T-helper 2 cell (primary cell): ENCODE measurements at places on chromosomes 1 and 21.

- no peak for DNase-seq
These were observed 20.7 kb downstream of the CD34 start for GRCh38 chr1:207890136-207890738.

DNA sequence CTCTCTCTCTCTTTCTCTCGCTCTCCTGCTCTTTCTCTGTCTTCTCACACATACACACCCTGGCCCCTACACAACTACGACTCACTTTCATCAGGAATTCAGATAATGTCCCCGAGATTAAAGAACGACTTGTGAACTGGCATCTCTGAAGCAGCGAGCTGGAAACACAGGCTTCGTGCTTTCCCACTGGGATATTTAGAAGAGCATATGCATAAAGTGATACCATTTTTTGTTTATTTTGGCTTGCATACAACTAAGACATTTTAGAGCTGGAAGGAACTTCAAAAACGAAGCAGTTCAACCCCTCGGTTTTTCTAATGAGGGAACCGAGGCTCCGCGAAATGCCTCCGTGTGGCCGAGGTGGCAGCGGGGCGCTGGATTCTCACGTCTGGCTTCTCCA is 88.6 kb downstream of the ZBTB18 start:
- DNase-seq: no peak

GRCh38 chr1:187336441-187337168 is 507.9 kb downstream of the PLA2G4A start:
- DNase-seq: no peak

- DNase-seq: no peak
These were observed 22.4 kb upstream of the INTS3 start for GRCh38 chr1:153705484-153705883.

GRCh38 chr1:114509596-114510273 is 1.3 kb downstream of the TRIM33 start:
- DNase-seq: no peak

DNA sequence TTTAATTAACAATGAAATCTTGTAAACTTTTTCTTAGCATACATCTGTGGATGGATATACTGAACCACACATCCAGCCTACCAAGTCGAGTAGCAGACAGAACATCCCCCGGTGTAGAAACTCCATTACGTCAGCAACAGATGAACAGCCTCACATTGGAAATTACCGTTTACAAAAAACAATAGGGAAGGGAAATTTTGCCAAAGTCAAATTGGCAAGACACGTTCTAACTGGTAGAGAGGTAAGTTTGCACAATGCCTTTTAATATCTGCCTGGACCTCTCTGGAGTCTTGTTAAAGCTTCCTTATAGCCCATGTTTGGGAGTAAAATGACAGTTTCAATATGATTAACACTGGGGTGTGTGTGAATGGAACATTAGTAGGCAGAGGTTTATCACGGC is 51.4 kb downstream of the MARK1 start:
- no peak for DNase-seq

DNA sequence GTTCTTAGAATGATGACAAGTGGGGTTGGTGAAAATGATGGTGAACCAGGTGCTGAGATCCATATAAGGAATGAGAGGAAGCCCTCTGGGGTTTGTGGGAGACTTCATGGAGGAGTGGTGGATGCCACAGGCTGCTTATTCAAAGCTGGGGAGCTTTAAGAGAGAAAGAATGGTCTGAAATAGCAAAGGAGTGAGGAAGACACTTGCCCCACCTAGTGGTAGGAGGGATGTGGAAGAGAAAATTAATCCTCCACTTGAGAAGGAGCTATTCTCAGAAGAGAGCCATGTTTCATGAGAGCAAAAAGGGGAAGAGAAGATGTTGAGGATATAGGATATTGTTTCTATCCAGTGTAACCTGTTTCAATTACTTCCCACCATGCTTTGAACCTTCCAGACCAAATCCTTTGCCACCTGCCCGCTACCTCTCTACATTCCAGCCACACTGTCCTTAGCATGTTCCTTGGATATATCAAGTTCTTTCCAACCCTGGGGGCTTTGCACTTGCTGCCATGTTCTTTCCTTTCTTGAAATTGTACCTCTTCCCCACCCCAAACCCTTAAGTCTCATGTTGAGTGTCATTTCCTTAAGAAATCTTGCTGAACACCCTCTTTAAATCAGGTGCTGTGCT is 19.6 kb upstream of the ZNF648 start:
- no peak for DNase-seq

- no peak for DNase-seq
These were observed 35.3 kb upstream of the NEK2 start for GRCh38 chr1:211710566-211711314.

DNA sequence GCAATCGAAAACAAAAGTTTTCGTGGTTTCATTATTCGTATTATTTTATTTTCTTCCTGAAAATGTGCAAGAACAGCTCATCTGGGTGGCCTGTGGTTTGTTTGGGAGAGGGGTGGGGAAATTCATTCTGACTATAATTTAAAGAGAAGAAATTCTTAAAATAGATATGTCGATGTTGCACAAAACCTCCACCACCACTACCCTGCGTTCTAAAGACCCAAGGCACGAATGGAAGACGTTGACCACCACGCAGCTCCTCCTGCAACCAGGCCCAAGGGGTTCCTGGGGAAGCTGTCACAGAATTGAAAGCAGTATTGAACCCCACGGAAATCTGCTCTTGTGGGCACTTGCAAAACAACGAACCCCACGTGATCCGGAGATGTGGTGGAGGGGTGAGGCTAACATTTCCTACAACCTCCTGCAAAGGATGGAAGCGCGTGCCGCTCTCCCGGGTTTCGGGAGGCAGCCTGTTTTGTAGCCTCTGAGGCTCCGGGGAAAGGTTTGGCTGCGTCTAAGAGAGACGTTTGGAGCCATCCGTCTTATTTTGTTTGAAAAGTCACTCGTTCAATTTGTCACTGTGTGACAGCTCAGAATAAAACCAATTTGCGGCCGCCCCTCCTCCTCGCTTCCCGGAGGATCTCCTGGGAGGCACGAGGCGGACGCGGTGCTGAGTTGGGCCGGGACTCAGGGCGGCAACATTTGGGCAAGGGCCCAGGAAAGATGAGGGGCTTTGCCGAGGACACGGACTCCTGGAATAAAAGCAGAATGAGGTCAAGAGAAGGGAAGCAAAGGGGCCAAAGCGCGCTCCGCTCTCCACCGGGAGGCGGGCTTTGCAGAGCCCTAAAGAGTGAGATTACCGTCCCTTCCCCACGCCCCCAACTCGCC is 810 bp upstream of the HLX start:
- no peak for DNase-seq

GRCh38 chr1:25867210-25867991 is 8.1 kb downstream of the PAQR7 start:
- no peak for DNase-seq

GRCh38 chr1:28173151-28173979 is 3.1 kb downstream of the PTAFR start:
- no peak for DNase-seq

DNA sequence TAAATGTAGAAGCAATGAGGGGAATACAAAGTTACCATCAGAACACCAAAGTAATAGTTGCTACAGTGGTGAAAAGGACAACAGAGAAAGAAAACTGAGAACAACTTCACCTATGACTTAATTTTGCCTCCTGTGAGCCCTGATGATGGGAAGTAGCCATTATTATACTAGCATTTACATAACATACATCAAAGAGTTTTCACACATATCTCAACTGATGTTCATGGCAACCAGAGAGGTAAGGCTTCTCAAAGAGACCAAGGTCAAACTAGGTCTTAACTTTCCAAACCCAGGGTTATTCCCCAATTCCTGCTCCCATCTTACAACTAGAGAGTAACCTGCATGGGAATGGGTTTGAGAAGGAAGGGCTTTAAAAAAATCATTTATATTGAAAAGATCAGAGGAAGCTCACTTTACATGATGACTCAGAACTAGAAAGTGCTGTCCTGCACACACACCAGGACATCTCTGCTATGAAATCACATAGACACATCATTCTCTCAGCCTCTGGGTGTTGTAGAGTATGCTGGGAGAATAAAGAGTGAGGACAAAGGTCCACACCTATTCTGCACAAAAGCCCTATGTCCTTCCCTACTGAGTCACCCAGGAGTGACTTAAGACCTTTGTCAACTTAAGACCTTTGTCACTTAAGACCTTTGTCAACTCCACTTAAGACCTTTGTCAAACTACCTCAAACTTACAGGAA is 179.7 kb downstream of the TNFSF18 start:
- DNase-seq: no peak

DNA sequence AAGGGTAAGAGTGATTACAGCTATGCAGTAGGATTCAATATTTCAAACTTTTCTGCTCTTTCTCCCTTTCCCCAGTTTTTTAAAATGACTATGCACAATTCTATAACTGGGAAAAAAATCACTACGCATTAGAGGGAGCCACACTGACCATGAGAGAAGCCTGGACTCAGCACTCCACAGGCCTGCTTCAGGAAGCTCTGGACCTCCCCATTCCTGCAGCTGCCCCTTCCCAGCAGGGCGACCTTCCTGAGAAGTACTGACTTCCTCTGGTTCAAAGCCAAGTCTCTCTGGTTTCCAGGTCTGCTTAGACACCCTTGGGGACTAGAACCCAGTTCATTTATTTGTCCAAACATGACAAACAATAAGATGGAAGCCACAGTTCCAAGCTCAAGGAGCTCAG is 42.0 kb upstream of the CLSTN1 start:
- DNase-seq: no peak

DNA sequence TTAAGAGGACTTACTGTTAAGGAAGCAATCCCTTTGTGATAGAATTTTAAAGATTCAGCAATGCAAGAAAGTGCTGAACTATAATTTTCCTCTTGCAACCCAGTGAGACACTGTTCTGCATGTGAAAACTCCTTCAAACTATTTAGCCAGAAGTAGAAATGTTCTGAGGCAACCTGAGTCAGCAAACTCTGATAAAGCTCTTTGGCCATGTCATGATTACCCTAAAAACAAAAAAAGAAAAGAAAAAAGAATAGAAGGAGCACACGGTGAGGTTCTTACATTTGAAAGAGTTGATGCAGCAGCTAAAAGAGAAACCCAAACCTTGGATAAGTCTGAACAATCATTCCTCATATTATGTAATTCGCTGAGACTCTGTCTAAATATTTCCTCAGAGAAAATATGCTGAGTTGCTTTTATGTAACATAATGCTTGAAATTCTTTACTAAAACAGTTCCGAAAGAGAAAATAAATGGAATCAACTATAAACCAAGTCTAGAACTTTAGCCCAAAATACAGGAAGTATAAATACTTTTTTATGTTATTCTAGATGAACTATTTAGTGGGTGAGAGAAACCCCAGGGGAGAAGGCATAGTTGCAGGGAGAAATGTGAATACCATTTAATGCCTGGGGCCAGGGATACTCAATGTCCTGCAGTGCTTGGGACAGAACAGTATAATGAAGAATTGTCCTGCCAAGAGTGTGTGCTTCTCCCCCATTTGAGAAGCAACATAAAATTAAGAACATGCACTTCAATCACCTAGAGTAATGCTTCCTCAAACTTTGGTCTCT is 60.0 kb downstream of the INTS7 start:
- no peak for DNase-seq

DNA sequence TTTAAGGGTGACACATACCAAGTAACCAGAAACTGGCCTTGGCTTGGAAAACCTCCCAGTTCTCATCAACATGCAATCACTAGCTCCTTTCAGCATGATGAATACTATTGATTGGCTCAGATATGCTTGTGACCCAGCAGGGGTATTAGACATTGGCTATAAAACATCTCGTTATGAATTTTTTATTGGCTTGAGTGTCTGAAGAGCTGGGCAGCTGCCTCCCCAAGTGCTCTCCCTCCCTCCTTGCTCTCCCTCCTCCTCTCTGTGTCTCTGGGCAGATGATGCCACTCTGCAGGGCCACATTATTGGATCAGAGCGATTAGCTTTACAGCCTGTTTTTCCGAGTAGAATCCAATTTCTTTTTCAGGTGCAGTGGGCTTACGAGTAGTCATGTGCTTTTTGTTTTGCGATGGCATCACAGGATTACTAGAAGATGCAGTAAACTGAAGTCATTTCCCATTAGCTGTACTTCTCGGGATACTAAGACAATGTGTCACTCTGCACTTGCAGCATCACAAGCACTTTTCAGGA is 79.3 kb upstream of the ATF3 start:
- no peak for DNase-seq

- DNase-seq: no peak
These were observed at the start of gene ACKR1 for GRCh38 chr1:159204161-159205141. TSS of gene ACKR1 (plus strand) at chr1:159204875. CDS start at chr1:159204960, 85 bp downstream.

DNA sequence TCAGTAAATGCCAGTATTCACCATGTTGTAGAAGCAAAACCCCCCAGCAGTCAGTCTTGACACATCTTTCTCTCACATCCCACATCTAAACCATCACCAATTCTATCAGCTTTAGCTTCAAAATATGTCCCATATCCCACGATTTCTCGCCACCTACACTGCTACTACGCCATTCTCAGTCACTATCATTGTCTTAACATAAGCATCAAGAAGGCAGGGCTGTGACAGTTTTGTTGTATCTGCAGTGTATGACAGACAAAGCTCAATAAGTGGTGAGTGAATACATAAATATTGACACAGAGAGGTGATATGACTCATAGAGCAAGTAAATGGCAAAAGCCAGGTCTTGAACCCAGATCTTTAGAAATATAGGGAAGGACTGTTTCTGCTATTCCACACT is 59.9 kb downstream of the JAK1 start:
- no peak for DNase-seq

GRCh38 chr1:101081496-101082488 is 56.2 kb upstream of the DPH5 start:
- DNase-seq: no peak

DNA sequence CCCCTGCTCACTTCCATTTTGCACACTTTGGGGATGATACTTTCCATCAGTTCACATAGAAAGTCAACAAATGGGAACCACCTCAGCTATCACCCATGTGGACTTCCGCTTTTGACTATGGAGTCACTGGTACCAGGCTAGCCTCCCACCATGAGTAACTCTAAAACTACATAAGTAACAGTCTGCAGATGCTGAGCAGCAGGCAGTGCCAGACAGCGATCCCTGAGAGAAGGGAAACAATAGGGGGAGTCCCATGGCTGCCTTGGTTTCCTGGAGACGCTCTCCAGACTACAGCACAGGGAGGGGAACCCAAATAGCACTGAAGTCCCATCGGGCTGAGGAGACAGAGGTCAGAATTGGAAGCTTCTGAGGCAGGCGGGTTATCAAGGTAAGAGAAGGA is 2.8 kb upstream of the TFF2 start:
- no peak for DNase-seq

DNA sequence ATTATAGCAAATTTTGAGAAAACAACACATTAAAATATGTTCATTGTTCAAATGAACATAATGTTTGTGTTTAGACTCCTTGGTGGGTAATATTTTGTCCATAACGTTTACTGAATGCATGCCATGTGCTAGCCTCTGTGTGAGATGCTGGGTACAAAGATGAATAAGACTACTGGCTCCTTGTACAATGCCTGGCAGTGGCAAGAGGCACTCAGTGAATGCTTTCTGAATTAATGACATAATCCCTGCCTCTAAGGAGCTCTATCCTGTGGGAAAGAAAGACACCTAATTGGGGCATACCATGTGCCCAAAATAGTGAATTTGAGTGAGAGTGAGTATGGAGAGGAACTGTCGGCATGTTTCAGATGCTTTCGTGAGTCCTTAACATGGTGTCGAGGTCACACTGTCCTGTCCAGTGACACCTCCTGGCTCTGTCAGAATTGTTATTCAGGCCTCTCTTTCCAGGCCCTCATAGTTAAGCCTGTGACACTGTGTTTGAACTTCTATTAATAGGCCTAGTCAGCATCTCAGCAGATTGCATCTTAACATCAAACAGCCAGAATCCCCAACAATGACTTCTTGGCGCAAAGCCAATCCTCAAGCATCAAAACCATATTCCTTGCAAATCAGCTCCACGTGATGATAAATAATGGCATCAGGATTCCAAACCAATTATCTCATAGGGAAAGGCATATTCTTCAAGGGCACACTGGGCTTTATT is 32.8 kb upstream of the S1PR1 start:
- DNase-seq: no peak

- no peak for DNase-seq
These were observed 59.4 kb upstream of the GNG4 start for GRCh38 chr1:235709018-235709417.
